Chondrocyte (in vitro differentiated cells): ENCODE measurements at places on chromosomes 2 and 18. TPM values are rescaled to one million over a fixed set of nuclear protein-coding genes. Genes with fewer than 3 reads are reported as not detected.

DTNB gene
- 8.5 to 12.1 TPM (median 8.7 TPM) in 3 replicates for total RNA-seq

GALR1 gene
- total RNA-seq: not detected in 3 replicates

DOK6 gene
- 5.9 to 15.1 TPM (median 8.9 TPM) in 3 replicates for total RNA-seq

APCDD1 gene
- 9.5 to 41.3 TPM (median 13.1 TPM) in 3 replicates for total RNA-seq

ACKR3 gene
- total RNA-seq: 56.6 to 68.8 TPM (median 57.6 TPM) in 3 replicates

ZSWIM2 gene
- total RNA-seq: not detected in 3 replicates

COL4A4 gene
- total RNA-seq: 6.3 to 18.4 TPM (median 7.3 TPM) in 3 replicates

TUBA4B gene
- total RNA-seq: not detected in 3 replicates

PAX8 gene
- 0.29 TPM in 1 of 3 replicates, not detected in the others for total RNA-seq

CREG2 gene
- total RNA-seq: not detected in 3 replicates
